ENCODE measurements at places on chromosomes 2 and 18. TPM values are rescaled to one million over a fixed set of nuclear protein-coding genes. Genes with fewer than 3 reads are reported as not detected.
A peak's percentile ranks its signal among the peaks of the same experiment; 100 is the strongest.

- H3K27me3 ChIP-seq, result no peaks in the 10 kb centered on the region
- peak overlapping the region; percentile 49 for H3K27ac ChIP-seq
- no peaks in the 10 kb centered on the region for H3K36me3 ChIP-seq
- DNase-seq, result peak; percentile 59
- peaks cover 29% of the 10 kb centered on the region for H3K4me1 ChIP-seq
- H3K4me3 ChIP-seq, result peak overlapping the region; percentile 87
These were observed 996 bp downstream of the TGFBRAP1 start for GRCh38 chr2:105328281-105329196.

DNA sequence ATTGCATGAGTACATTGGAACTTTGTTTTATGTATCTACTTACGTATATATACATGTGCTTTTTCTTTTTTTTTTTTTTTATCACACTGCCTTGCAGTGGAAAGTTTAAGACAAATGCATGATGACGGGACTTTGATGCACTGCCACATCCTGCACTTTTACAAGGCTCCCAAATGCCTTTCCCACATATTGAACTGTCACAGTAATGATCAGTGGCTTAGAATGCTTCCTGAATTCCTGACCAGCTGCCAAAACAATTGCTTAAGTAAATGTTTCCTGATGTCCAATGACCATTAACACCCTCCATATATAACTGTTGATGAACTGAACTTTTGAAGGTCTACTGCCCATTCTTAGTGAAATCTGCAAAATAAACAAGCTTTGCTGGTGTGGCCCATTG, 60.2 kb downstream of the LYPD6B start:
- H3K4me1 ChIP-seq, result no peaks in the 10 kb centered on the region
- no peaks in the 10 kb centered on the region for H3K36me3 ChIP-seq
- no peak for DNase-seq
- H3K27ac ChIP-seq, result no peak overlapping the region
- H3K27me3 ChIP-seq, result no peaks in the 10 kb centered on the region

DNA sequence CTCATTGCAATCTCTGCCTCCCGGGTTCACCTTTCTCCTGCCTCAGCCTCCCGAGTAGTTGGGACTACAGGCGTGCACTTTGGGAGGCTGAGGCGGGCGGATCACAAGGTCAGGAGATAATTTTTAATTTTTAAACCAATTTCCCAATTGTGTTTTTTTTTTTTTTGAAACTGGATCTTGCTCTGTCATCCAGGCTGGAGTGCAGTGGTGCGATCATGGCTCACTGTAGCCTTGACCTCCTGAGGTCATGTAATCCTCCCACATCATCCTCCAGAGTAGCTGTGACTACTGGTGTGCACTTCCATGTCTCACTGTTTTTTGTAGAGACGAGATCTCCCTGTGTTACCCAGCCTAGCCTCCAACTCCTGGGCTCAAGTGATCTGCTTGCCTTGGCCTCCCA, 49.3 kb downstream of the GLS start:
- H3K27me3 ChIP-seq, result no peaks in the 10 kb centered on the region
- H3K27ac ChIP-seq, result no peak overlapping the region
- H3K4me1 ChIP-seq, result no peaks in the 10 kb centered on the region
- H3K4me3 ChIP-seq, result no peak overlapping the region
- DNase-seq, result no peak

- no peak overlapping the region for H3K4me3 ChIP-seq
- H3K27ac ChIP-seq, result no peak overlapping the region
- no peaks in the 10 kb centered on the region for H3K27me3 ChIP-seq
- H3K36me3 ChIP-seq, result no peaks in the 10 kb centered on the region
- DNase-seq, result no peak
These were observed 1503.7 kb downstream of the LRP1B start for GRCh38 chr2:140627136-140627535.

- no peaks in the 10 kb centered on the region for H3K36me3 ChIP-seq
- H3K27me3 ChIP-seq, result no peaks in the 10 kb centered on the region
- H3K4me3 ChIP-seq, result no peak overlapping the region
- no peak overlapping the region for H3K27ac ChIP-seq
These were observed 39.4 kb downstream of the PXDN start for GRCh38 chr2:1704631-1705556.

DNA sequence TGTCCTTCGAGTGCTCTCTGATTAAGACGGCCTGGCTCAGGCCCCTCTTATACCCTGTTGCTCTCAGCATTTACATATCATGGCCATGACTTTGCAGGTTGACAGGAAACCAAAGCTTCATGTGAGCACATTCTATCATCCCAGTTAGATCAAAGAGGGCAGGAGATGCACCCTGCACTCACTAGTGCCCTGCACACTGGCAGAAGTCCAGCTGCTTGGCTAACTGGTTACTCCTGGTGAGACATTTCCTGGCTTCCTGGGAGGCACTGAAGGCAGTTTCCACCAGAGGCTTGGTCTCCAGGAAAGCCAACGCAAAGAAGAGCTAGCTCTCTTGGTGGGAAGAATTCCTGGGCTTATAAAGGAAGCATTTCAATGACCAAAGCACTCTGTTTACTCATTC, 66.3 kb downstream of the LIPG start:
- no peak overlapping the region for H3K4me3 ChIP-seq
- H3K36me3 ChIP-seq, result no peaks in the 10 kb centered on the region
- H3K27ac ChIP-seq, result no peak overlapping the region
- no peaks in the 10 kb centered on the region for H3K27me3 ChIP-seq

- no peak overlapping the region for H3K4me3 ChIP-seq
- no peaks in the 10 kb centered on the region for H3K36me3 ChIP-seq
- no peaks in the 10 kb centered on the region for H3K27me3 ChIP-seq
- H3K4me1 ChIP-seq, result no peaks in the 10 kb centered on the region
- no peak for DNase-seq
These were observed 25.5 kb downstream of the B4GALT6 start for GRCh38 chr18:31658670-31659575.

DNA sequence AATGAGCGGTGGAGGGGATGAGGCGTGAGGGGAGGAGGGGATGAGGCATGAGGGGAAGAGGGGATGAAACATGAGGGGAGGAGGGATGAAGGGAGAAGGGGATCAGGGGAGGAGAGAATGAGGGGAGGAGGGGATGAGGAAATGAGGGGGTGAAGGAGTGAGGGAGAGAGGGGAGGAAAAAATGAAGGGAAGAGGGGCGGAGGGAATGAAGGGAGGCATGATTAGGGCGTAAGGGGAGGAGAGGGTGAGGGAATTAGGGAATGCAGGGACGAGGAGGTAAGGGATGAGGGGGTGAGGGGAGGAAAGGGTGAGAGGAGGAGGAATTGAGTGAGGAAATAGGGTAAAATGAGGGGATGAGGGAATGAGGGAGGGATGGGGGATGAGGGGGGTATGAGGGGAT, 40.5 kb downstream of the AQP12A start:
- no peaks in the 10 kb centered on the region for H3K36me3 ChIP-seq
- no peak for DNase-seq
- H3K4me1 ChIP-seq, result no peaks in the 10 kb centered on the region
- H3K4me3 ChIP-seq, result no peak overlapping the region
- H3K27ac ChIP-seq, result no peak overlapping the region
- H3K27me3 ChIP-seq, result no peaks in the 10 kb centered on the region

Gene MORN2
- 4.6 TPM for polyA plus RNA-seq

Gene MALL
- 0.38 TPM for polyA plus RNA-seq

Gene TCF7L1
- polyA plus RNA-seq, result 0.07 TPM

Data from CD8-positive, alpha-beta memory T cell (primary cell).